ENCODE measurements at places on chromosomes 4 and X.
A peak's percentile ranks its signal among the peaks of the same experiment; 100 is the strongest.

DNA sequence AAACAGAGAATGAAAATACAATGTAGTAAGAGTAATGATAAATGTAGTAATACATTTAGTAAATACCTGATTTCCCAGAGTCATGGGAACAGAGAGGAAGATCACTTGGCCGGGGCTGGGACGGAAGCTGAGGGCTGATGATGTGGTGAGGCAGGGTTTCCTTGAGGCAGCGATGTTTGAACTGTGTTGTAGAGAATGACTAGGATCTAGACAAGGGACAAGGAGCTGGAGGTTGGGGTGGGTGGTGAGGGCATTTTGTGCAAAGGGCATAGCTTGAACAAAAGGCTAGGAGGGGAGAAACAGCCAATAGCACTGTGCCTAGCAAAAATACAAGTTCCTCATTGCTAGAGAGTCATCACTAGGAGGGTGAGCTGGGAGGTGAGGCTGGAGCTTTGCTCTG lies 64.3 kb upstream of the RAPGEF2 start:
- DNase-seq = no peak

GRCh38 chrX:50618788-50619558 lies 148.3 kb upstream of the DGKK start:
- DNase-seq = no peak

- DNase-seq = no peak
Observed at GRCh38 chr4:101944649-101945048, 154.1 kb downstream of the BANK1 start.

DNA sequence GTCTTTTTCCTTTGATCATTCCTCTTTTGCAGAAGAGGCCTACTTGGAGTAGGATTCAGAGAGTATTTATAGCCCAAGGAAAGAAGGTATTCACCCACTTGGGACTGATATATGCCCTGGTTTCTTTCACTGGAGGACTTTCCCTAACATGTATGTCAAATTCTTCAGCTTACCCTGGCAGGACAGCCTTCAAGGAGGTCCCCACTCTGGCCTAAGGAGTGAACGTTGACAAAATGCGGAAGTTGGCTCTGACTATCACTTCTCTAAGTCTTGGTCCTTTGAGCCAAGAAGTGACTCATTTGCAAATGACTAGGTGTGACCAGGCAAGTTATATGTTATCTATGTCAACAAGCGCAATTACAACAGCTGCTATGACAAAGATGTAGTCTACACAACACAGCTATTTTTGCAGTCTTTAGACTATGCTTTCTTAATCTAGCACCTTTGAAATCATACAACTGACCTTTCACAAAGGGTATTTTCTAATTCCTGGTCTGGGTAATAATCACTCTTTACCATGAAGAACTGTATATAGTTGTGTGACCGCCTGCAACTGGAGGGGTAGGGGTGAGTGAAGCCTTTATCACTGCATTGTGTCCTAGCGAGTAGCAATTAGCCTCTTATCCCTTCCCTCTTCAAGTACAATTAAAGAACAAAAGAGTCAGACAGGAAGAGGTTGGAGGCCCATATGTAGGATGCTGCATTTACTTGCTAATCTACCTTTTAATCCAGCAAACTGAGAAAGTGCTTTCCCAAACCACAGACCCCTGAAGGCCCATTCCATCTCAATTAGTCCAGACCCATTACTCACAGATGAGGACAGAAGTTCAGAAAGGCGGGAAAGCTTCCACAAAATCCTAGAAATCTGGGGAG lies 50.1 kb downstream of the RASGEF1B start:
- no peak for DNase-seq

GRCh38 chr4:36053930-36054329 lies 190.4 kb downstream of the ARAP2 start:
- DNase-seq = no peak

- DNase-seq = no peak
Observed at GRCh38 chrX:48786341-48786800, at the start of gene GATA1. TSS of gene GATA1 (plus strand) at chrX:48786590. CDS start at chrX:48791110, 4,520 bp downstream.

DNA sequence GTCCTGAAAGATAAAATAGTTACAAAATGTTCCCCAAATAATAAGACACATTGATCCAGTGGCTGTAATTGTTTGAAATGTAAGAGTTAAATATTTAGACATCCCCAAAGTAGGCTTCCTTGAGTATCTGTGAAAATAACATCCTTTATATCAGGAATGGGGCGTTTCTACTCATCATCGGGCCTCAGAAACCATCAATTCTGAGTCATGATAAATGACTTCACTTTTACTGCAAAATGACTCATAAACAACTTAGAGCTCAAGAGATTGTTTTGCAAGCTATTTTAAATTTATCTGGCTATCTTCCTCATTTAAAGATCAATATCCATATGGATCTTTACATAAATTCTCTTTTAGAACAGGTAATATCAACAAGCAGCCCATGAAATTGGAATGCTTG lies 369.4 kb upstream of the CNKSR2 start:
- DNase-seq = no peak

DNA sequence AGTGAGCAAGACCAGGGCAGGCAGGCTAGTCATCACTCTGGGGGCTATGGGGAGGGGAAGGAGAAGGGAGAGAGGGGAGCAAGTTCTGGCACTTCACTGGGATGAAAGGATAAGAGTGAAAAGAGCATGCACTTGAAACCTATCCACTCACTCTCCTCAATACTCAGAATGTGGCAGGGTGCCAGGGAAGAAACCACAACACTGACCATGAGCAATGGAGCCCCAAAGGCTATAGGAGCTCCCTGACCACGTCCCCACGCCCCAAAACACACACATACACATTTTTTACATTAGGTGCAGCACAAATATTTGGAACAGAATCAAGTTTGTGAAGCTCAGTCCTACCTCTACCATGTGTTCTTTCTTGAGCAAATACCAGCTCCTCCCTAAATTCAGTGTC lies 132.2 kb downstream of the IDS start:
- no peak for DNase-seq

DNA sequence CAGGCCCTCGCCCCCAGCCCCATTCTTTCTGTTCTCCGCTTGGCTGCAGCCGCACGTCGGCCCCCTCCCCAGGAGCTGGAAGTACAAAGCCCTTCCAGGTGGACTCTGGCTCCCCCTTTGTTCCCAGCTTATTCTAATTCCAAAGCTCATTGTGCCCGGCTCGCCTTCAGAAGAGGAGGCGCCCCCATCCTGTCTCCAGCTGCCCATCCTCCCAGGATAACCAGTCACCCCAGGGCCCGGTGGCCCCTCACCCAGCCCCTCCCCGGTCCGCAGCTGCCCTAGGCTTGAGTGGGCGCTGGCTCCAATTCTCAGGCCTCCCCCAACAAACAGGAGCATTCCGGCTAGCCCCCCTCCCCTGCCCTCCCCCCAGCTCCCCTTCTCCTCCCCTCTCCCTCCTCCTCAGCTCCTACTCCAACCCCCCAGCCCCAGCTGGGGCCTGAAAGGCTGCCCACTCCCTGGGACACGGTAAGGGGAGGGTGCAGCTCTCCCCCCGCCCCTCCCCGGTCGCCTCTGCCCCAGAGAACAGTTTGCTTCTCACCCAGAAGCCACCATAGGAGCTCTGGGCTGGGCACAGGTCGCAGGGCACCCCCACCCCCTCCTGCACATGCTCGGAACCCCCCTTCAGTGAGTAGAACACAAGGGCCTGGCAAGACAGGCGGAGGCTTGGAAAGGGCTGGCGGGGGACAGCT lies 3.1 kb upstream of the SLC6A8 start:
- DNase-seq = no peak

- no peak for DNase-seq
Observed at GRCh38 chr4:165095291-165095690, 17.4 kb downstream of the TMEM192 start.

DNA sequence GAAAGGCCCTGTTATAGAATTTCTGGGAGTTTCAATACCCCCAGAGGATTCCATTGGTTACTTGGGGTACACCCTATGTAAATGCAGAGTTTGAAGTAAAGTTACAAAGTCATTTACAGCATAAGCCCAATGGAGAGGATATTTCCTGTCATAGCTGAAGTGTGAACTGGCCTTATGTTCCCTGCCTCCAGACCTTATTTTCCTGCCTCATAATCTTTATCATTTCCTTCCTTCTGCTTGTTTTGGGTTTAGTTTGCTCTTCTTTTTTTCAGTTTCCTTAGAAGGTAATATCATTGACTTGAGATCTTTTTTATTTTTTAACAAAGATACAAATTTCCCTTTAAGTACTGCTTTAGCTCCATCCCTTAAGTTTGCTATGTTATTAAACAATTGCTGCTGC lies 85.4 kb downstream of the PPEF1 start:
- no peak for DNase-seq

GRCh38 chr4:185781555-185782215 lies 30.3 kb downstream of the SORBS2 start:
- no peak for DNase-seq

DNA sequence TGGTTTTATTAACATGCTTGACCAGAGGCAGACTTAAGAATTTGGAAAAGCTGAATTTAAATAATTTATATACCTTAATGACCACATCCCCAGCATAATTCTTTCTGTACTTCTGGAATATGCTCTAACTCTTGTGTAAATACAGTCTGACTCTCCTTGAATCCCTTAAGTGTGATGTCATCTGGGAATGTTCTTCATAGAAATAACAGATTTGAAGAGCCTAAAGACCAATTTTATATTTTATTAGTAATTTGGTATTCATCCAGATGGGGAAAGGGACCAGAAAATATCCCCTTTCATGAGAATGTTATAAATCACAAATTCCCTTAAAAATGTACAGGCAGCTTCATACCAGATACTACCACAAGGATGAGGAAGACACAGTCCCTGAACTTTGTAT lies 58.3 kb downstream of the KCNIP4 start:
- DNase-seq = no peak

- DNase-seq = no peak
Observed at GRCh38 chr4:26023203-26023972, 109.4 kb downstream of the SMIM20 start.

GRCh38 chr4:180636696-180637404 lies 1606.4 kb upstream of the TENM3 start:
- no peak for DNase-seq

DNA sequence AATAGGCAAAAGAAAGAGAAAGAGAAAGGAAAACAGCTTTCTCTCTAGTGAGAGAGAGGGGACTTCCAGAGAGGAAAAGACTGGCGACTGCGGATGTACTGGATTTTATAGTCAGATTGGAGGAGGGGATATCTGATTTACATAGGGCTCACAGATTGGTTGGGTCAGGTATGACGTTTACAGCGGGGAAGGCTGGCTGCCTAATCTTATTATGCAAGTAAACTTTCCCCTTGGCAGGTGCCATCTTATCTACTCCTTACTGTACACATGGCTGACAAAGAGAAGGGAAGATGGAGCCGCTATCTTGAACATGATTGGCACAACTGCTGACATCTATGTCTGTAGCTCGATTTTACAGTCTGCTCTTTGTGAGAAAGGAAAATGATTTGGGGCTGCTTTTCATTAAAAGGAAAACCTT lies 25.4 kb downstream of the RBPJ start:
- no peak for DNase-seq

GRCh38 chrX:75746891-75747639 lies 38.0 kb downstream of the MAGEE2 start:
- DNase-seq = peak; percentile 33

DNA sequence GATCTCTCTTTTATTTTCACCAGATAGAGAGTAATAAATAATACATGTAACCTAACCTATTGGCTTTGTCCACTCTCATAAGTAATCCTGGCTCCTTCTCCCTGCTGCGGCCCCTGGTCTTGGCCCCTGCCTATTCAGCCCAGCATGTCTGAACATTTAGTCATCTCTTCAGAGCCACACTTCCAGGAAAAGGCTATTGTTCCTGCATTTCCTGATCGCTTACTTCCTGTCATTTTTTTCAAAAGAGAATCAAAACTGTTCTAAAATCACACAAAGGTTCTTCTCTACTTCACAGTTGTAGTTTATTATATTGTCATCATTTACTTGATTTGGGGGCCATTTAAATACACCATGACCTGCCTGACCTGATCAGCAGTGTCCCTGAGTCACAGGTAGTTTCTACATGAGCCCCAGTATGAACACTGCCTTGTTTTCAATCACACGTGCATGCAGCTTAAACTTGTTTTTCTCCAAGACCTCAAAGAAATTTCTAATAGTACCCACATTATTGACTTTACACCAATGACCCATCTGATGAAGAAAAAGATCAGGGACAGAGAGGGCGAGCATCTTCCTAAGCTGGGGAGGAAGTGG lies 47.4 kb upstream of the KDR start:
- no peak for DNase-seq

GRCh38 chr4:25908491-25908901 lies 5.5 kb upstream of the SMIM20 start:
- DNase-seq = no peak

GRCh38 chr4:132910229-132910748 lies 238.8 kb upstream of the PCDH10 start:
- no peak for DNase-seq

GRCh38 chrX:46204721-46205422 lies 340.3 kb downstream of the ZNF674 start:
- DNase-seq = no peak

DNA sequence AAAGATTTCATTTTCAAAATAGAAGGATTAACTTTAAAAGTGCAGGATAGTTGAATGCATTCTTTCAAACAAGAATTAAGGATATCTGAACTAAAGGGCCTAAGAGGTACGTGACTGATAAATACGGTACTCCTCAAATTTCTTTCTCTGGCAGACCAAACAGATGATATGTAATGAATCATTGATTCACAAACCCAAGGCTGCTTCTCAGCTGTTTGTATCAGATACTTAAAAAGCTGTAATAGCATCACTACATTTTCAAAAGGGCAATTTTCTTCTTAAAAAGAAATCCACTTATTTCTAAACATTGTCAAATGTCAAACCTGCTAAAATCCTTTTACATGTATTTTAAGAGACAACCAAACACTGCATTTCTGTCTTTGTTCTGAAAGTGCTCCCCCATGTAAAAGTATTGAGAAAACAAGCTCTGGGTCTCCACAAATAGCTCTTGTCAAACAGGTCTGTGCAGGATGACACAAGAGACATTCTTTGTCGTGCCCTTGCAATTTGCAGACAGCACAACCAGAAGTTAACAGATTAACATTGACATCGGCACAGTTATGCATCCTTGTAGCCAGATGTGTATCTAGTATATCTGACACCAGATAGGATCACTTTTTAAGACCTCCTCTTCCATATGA lies 82.0 kb downstream of the MANBA start:
- DNase-seq = no peak

- DNase-seq = no peak
Observed at GRCh38 chrX:103791228-103791627, 14.6 kb downstream of the PLP1 start.

GRCh38 chr4:100168521-100168920 lies 21.7 kb downstream of the DDIT4L start:
- no peak for DNase-seq

All from stimulated activated naive CD8-positive, alpha-beta T cell treated with anti-CD3 and anti-CD28 coated beads, Interleukin-15, amount 100 ng/mL, for 72 hours (primary cell).